ENCODE measurements at places on chromosomes 12 and 14. TPM values are rescaled to one million over a fixed set of nuclear protein-coding genes. Genes with fewer than 3 reads are reported as not detected.
A peak's percentile ranks its signal among the peaks of the same experiment; 100 is the strongest.

GRCh38 chr14:64879635-64880220, at the start of gene SPTB:
TSS of gene SPTB (minus strand) at chr14:64879907. CDS start at chr14:64823094, 56,813 bp downstream.
- peaks cover 77% of the 10 kb centered on the region for H3K27me3 ChIP-seq
- peaks cover 12% of the 10 kb centered on the region for H3K4me1 ChIP-seq
- H3K4me3 ChIP-seq = peak within 1 kb of the TSS; percentile 83
- H3K36me3 ChIP-seq = no peaks in the 10 kb centered on the region
- no peak within 1 kb of the TSS for H3K27ac ChIP-seq

DNA sequence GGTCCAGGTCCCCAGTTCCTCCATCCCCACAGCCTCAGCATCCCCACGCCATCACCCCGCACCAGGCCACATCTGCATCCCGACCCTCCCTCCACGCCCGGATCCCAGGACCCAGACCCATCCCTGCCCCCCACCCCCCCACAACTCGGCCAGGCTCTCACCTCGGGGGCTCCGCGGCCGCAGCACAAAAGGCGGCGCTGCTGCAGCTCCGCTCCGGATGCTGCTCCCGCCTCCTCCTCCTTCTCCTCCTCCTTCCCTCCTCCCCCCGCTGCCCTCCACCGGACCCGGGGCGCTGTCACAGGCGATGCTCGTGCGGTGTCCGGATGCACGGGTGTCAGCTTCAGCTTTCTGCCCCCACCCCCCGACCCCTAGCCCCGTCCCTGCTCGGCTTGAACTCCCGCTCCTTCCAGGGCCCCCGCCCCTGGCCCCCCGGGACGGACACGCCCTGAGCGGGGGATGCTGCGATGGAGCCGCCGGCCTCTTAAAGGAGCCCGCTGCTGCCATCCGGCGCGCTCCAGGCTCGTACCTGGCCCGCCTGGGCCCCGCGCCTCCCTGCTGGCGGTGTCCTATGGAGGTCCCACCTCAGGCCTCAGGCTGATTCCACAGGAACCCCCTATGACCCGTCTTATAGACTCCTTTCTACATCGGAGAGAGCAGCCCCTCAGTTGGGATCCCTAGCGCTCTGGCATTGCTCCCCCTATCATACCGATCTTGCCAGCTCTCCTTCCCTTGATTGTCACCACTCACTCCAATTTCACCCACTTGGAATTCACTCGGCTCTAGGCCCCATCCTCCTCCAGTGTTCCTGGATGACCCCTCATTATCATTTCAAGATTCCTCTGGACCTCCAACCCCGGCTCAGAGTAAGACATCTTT, at the start of gene MAP3K12:
Gene MAP3K12 (minus strand): TSS at position 193 of the 876 bp plus-strand sequence. CDS start 12,067 bp downstream, outside the sequence.
- H3K4me1 ChIP-seq = peaks cover 21% of the 10 kb centered on the region
- peak within 1 kb of the TSS; percentile 90 for H3K27ac ChIP-seq
- peaks cover 3% of the 10 kb centered on the region for H3K36me3 ChIP-seq
- peak within 1 kb of the TSS; percentile 84 for H3K4me3 ChIP-seq
- no peaks in the 10 kb centered on the region for H3K27me3 ChIP-seq

- no peaks in the 10 kb centered on the region for H3K36me3 ChIP-seq
- no peaks in the 10 kb centered on the region for H3K27me3 ChIP-seq
- no peak overlapping the region for H3K4me3 ChIP-seq
- H3K4me1 ChIP-seq = no peaks in the 10 kb centered on the region
- H3K27ac ChIP-seq = no peak overlapping the region
- DNase-seq = no peak
Observed at GRCh38 chr14:30252151-30252550, 306.8 kb upstream of the G2E3 start.

DNA sequence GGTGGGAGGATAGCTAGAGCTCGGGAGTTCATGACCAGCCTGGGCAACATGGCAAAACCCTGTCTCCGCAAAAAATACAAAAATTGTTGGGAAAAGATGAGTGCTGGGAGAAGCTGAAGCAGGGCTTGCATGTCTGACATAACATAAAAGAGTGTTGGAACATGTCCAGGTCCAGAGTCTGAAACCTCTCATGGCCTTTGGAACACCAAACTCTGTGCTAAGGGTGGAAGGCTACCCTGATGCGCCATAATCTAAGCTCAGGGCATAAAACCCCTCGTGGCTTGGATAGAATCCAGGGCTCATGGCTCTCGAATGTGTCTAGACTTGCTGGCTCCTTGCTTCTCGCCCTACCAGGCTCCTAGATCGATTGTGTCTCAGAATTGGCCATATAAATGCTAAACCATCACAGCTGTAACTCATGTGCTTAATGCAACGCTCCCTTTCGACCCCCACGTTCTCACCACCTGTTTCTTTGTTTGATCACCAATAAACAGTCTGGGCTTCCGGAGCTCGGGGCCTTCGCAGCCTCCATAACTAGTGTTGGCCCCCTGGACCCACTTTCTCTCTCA, 6.7 kb upstream of the CLEC7A start:
- H3K27ac ChIP-seq = no peak overlapping the region
- DNase-seq = no peak
- peaks cover 4% of the 10 kb centered on the region for H3K4me1 ChIP-seq
- H3K27me3 ChIP-seq = peaks cover 16% of the 10 kb centered on the region

KRT80 gene
- not detected for total RNA-seq
